ENCODE measurements at places on chromosomes 2 and 18. TPM values are rescaled to one million over a fixed set of nuclear protein-coding genes. Genes with fewer than 3 reads are reported as not detected.

GRCh38 chr18:75810961-75811551, 383.6 kb upstream of the SMIM21 start:
- peak overlapping the region; percentile 75 for H3K27ac ChIP-seq
- no peaks in the 10 kb centered on the region for H3K27me3 ChIP-seq

DNA sequence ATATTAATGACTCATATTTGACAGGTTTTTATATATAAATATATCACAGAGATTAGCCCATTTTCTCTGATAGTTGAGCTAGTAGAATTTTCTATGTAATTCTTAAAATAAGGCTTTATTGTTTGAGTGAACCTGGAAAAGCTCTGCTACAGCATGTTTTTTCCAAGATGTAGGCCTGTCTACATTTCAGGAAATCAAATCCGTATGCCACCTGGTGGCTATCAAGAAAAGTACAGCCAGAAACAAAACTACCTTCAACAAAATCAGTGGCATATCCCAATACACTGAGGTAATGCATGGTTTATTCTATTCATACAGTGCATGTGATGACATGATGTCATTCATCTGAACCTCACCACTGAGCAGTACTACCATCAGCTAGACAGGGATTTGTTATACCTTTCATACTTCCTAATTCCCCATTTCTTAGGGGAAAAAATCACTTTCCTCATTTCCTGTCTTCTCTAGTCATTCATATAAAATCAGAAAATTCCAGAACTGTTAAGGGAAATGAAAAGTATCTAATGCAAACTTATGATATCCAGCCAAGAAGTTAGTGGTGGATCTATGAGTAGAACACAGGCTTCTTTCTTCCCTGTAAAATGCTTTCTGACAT, 310.4 kb upstream of the SYT4 start:
- no peaks in the 10 kb centered on the region for H3K27me3 ChIP-seq
- DNase-seq = peak; percentile 14
- H3K4me1 ChIP-seq = no peaks in the 10 kb centered on the region
- H3K27ac ChIP-seq = no peak overlapping the region

DNA sequence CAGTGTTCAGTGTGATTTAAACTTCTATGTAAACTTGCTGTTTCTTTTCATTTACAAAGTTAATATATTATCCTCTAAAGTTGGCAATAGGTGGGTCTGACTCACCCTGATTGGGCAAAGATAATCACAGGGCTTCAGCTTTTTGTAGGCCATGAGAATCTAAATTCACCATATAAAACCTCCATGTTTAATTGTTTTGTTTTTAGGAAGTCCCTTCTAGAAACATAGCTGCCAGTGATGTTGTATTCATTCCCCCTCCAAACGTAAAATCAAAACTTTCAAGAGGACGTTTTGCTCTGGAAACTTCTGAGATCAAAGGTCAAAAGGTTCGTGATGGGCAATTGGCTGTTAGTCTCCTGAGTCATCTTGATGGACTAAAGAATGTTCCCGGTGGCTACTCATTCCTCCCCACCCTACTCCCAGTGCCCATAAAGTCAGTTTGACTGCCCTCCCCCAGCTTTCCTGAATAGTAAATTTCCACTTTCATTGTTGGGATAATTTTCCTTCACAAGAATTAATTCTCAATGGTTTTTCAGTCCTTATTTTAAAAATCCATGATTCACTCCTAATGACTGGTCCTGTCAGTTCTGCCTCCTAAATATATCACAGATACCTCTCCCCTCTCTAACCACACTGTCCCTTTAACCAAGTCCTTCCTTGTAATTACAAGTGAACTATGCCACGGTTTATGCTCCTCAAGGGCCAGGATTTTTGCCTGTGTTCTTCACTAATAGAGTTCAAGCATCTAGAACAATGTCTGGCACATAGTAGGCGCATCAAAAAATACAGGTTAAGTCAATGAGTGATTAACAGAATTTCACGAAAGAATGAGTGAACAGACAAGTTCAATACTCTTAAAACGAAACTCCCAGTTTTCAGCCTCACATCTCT, 164.4 kb upstream of the VRK2 start:
- H3K27ac ChIP-seq = no peak overlapping the region
- no peaks in the 10 kb centered on the region for H3K36me3 ChIP-seq
- H3K4me1 ChIP-seq = peaks cover 3% of the 10 kb centered on the region
- no peaks in the 10 kb centered on the region for H3K27me3 ChIP-seq

The SPDYA gene
- 1.3 TPM for total RNA-seq
